ENCODE measurements at places on chromosomes 6 and 20.

DNA sequence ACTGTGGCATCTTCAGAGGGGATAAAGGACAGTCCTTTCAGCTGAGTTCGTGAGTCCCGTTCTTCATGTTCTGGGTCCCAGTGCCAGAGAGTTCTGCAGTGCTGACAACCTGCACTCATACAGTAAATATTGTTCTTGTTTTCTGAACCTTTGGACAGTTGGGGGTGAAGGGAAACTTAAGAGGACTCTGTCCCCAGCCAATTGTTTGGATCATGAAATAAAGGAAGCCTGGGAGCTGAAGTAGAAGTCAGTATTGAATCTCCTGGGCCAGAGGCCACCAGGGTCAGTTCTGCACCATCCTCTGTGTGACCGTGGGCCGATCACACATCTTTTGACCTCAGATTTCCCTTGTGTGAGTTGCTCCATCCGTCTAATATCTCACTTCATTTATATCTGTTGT, 3.2 kb downstream of the SLC2A12 start:
- DNase-seq = no peak

- DNase-seq = no peak
Measured at GRCh38 chr6:53536561-53536960, 8.3 kb downstream of the GCLC start.

- no peak for DNase-seq
Measured at GRCh38 chr6:53544217-53544469, 758 bp downstream of the GCLC start.

DNA sequence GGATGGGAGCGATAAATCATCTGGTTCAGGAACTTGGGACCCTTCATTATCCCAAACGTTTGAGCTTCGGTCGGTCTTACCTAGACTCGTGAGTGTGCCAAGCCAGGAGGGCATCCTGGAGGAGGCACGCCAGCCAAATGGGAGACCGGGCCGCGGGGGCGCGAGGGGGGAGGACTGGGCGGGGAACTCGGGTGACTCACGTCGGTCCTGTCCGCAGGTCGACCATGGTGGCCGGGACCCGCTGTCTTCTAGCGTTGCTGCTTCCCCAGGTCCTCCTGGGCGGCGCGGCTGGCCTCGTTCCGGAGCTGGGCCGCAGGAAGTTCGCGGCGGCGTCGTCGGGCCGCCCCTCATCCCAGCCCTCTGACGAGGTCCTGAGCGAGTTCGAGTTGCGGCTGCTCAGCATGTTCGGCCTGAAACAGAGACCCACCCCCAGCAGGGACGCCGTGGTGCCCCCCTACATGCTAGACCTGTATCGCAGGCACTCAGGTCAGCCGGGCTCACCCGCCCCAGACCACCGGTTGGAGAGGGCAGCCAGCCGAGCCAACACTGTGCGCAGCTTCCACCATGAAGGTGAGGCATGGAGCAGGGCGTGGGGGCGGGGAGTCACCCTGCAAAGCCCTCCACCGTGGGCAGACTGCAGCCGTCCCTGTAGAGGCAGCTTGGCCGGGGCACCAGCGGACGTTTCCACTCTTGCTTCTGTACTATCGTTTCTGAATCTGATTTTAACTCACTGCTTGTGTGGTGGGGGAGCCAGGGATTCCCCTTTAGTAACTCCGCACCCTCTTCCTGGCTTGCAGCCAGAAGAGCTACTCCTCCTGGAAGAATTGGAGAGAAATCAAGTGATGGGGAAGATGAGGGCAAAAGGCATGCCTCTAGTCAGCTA, 2.7 kb downstream of the BMP2 start:
- peak; percentile 45 for DNase-seq

GRCh38 chr20:41072915-41073314, 44.3 kb downstream of the TOP1 start:
- no peak for DNase-seq

GRCh38 chr6:108541843-108542759, 18.6 kb upstream of the FOXO3 start:
- DNase-seq = peak; percentile 69

GRCh38 chr6:43405354-43405753, 22.0 kb upstream of the ABCC10 start:
- DNase-seq = no peak

- no peak for DNase-seq
Measured at GRCh38 chr20:52082612-52083011, 109.0 kb downstream of the ZFP64 start.

- DNase-seq = peak; percentile 17
Measured at GRCh38 chr6:155108070-155108820, 113.1 kb downstream of the TIAM2 start.

GRCh38 chr6:138647006-138647405, 126.6 kb upstream of the CCDC28A start:
- no peak for DNase-seq

DNA sequence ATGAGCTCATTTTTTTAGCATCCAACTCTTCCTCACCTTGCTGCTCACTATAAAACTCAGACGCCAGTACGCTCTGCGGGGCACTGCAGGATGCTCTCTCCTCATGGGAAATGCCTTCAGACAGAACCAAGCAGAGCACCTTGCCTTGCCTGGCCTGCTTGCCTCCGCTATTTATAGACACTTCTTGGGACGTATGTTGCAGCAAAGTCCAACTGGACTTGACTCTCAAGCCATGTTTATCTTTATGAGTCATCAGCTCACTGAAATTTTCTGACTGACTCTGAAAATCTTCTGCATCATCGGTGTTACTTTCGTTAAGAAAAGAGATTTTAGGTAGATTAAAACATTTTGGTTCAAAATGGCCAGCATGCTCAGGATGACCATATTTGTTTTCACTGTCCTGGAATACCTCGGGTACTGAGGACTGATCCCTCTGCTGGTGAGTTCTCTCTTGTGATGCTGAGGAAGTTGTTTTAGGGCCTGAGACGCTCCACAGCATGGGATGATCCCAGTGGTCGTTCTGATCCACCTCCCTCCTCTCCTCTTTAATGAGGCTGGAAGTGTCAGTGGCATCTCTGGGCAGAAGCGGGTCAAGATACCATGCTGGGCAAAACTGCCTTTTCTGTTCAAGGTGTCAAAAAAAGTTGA, 204.5 kb downstream of the KIF16B start:
- no peak for DNase-seq

DNA sequence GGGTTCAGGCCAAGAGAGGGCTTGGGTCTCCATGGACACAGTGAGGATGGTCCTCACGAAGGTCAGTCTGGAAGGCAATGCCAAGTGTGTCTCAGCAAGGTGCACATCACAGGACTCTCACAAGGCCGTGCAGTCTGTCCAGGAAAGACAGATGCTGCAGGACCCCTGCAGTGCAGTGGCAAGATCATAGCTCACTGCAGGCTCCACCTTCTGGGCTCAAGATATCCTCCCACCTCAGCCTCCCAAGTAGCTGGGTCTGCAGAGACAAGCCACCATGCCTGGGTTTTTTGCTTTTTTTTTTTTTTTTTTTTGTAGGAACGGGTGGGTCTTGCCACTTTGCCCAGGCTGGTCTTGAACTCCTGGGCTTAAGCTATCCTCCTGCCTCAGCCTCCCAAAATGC, 26.4 kb downstream of the ZMYND8 start:
- DNase-seq = no peak

DNA sequence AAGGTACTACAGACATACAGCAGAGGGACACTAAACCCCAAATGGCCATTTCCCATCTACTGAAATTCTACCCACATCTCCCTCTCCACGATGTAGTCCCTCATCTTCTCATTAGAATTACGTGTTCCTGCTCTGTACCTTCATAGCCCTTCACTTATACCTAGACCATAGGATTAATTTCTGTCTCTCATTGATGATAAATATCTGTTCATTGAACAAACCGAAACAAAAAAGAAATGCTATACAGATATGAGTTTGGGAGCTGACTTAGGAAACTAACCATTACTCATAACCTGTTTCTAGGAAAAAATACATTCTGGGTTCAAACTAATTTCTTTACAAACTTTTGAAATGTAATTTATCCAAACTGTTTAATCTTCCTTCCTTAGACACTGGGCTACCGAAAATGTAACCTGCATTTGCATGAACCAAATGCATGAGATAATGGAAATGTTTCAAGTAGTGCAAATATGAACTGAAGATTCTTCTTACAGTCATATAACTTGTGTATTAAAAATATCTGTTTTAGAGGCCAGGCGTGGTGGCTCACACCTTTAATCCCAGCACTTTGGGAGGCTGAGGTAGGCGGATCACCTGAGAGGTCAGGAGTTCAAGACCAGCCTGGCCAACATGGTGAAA, 85.3 kb downstream of the GJA10 start:
- no peak for DNase-seq

- DNase-seq = no peak
Measured at GRCh38 chr6:73631849-73632248, 21.9 kb downstream of the SLC17A5 start.

DNA sequence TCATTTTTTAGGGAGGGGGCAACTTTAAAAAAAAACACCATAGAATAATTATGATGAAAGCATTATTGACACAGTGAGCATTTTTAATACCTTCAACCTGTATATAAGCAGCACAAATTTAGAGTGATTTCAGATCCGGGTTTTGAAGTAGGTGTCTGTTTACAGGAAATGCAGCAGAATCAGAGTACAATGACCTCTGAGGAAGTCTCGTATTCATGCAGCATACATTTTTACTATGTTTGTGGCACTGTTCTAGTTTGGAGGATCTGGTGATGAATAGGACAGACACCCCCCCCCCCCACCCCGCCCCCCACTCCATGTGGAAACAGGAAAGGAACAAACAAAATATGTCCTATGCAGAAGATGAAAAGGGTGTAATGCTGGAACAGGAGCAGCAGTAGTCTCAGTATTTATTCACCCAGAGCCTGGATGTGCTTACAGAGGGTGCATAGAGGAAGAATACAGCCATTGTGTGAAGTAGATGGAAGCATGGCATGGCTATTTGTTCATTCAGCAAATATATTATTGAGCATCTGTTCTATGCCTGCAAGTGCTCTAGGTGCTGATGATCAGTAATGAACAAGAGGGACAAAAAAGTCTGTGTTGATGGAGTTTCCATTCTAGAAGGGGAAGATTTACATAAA, 19.7 kb downstream of the VAPB start:
- no peak for DNase-seq

DNA sequence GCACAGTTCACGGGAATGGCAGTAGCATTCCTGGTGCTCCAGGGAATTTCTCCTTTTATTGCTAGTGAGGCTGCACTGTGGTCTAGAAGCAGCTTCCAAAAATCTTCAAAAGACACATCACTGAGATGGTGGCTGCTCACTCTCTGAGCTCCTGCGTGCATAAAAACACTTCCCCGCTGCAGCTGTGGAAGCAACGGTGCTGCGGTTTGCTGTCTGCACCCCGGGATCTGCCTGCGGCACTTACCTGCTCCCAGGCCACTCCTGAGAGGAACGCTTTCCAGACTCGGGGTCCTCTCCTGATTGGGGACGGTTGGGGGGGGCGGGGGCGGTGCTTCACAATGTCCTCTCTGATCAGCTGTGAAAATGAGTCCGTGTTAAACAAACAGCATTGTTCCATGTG, 77.9 kb downstream of the TMEM242 start:
- DNase-seq = no peak

DNA sequence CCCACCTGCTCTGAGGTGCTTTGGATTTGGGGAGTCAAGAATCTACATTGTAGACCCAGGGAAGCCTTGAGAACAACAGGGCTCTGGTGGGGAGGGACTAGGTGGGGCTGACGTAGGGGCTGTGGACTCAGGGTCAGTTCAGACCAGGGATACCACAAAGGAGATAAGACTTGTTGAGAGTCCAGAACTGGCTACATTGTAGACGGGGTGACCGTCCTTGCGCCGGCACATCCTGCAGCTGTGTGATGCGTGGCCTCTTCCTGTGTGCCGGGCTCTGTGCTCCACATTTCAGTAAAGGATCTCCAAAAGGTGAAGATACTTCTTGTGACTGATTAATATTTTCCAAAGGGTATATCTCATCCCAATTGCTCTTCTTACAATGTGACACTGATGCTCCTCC, 9.8 kb upstream of the TLDC2 start:
- DNase-seq = no peak

GRCh38 chr6:134934793-134935485, 15.0 kb downstream of the ALDH8A1 start:
- no peak for DNase-seq

GRCh38 chr20:20668639-20669038, 43.8 kb downstream of the RALGAPA2 start:
- DNase-seq = no peak

DNA sequence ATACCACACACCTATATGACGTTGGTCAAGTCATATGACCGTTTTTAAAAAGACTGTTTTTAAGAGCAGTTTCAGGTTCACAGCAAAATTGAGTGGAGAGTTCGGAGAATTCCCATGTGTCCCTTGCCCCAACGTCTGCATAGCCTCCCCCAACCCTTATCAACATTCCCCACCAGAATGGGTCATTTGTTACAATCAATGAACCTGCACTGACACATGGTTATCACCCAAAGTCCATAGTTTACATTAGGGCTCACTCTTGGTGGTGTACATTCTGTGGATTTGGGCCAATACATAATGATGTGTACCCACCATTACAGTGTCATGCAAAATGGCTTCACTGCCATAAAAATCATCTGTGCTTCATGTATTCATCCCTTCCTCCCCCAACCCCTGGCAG, 52.0 kb downstream of the ZBTB2 start:
- DNase-seq = no peak

- no peak for DNase-seq
Measured at GRCh38 chr6:134503585-134504281, 185.8 kb upstream of the SGK1 start.

- no peak for DNase-seq
Measured at GRCh38 chr6:25710287-25710686, 44.3 kb upstream of the SLC17A4 start.

- no peak for DNase-seq
Measured at GRCh38 chr6:11450037-11450436, 87.5 kb upstream of the TMEM170B start.

- peak; percentile 5 for DNase-seq
Measured at GRCh38 chr6:119186490-119186889, 108.0 kb upstream of the FAM184A start.

DNA sequence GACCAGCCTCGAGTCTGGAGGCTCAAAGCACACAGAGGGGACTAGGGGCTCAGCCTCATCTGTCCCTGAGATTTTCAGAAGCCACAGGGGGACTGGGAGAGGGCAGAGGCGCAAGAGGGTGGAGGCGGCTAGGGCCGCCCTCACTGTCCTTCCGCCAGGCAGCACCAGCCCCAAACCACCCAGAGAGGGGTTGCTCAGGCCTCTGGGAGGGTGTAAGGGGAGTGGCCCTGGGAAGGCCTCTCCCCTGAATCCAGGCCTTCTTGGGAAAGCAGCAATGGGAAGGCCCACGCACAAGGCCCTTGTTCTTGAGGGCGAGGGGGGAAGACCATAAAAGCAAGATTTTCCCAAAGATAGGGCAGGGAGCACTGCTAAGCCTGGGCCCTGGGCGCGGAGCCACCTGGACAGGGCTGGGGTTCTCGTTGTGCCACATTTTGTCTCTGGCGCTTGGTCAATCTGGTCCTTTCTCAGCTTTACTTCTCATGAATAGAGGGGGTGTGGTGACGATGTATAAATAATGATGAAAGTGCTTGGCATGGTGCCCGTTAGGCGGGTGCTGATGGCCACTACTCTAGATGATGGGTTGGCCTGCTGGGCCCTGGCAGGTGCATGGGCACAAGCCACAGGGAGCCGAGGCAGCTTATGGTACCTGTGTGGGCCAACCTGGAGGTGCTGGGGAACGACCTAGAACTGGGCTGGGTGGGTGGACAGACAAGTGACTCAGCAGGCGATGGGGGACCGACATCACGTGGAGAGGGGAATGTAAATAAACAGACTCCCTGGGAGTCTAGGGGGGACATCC, 4.8 kb downstream of the SAMD10 start:
- no peak for DNase-seq
